AG09319 (cell line): ENCODE measurements at places on chromosomes 12 and 14.

- DNase-seq, result no peak
Observed at GRCh38 chr12:108316176-108317086, 22.7 kb downstream of the CMKLR1 start.

- no peak for DNase-seq
Observed at GRCh38 chr12:131758016-131758739, 47.3 kb downstream of the SFSWAP start.

GRCh38 chr12:14988035-14988434 lies 15.2 kb downstream of the PDE6H start:
- DNase-seq, result no peak

- DNase-seq, result no peak
Observed at GRCh38 chr12:41013881-41014642, 174.1 kb upstream of the PDZRN4 start.

DNA sequence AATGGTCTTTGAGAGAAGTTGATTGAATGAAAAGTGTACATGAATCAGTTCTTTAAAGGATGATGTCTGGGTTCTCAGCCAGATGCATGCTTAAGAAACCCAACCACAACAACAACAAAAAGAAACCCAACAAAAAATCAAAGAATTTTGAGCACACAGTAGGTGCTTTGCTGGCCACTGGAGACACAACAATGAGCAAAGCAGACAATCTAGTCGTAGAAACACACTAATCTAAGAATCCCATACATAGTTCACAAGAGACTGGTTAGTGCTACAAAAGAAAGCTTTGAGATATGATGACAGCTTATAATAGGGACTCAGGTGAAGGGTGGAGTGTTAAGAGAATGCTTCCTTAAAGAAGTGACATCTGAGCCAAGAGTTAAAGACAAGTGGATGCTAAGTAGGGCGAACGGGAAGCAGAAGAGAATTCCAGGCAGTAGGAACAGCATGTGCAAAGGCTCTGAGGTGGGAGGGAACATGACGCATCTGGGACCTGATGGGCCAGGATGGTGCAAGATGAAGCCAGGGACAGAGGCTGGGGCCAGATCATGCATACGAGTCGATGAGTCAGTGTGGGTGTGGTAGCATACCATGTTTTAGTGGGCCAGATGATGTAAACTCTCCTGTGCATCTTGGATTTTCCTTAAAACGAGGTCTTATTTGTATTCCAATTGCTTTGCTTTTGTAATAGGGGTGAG lies 4.6 kb upstream of the HIP1R start:
- no peak for DNase-seq

GRCh38 chr14:96098309-96098998 lies 59.3 kb downstream of the C14orf132 start:
- no peak for DNase-seq

DNA sequence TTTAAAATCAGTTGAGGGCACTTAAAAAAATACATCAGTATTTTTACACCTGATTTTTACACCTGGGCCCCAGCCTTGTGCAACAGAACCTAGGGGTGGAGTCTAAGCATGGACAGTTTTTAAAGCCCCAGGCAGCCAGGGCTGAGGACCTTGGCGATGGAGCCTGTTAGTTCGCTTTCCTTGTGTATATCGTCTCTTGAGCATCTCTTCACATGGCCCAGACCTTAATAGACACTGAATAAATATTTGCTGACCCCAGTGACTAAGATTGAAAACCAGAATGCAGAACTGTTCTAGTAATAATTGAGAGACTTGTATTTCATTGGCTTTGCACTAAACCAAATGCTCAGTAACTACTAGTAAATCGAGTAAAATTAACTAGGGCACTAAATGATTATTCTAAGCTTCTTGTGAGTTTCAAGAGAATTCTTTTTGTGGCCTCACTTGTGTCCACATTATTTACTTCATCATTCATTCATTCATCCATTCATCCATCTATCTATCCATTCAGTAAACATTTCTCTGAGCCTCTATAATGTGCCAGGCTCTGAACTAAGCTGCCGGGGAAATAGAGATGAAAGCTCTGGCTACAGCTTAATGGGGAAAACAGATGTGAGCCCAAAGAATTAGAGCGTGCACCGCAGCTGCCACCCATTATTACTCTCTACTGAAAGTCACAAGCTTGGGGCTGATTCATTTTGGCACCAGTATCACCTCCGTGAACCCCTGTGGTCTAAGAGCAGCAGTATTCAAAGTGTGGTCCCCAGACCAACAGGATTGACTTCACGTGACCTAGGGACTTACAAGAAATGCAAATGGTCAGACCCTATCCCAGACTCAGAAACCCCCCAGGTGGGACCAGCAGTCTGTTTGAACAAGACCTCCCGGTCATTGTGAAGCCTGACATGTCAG lies 30.7 kb upstream of the BCL7A start:
- DNase-seq, result no peak

- DNase-seq, result no peak
Observed at GRCh38 chr12:120056739-120057138, 59.8 kb downstream of the RAB35 start.
